Chondrocyte (in vitro differentiated cells): ENCODE measurements at places on chromosomes 12 and 14.

DNA sequence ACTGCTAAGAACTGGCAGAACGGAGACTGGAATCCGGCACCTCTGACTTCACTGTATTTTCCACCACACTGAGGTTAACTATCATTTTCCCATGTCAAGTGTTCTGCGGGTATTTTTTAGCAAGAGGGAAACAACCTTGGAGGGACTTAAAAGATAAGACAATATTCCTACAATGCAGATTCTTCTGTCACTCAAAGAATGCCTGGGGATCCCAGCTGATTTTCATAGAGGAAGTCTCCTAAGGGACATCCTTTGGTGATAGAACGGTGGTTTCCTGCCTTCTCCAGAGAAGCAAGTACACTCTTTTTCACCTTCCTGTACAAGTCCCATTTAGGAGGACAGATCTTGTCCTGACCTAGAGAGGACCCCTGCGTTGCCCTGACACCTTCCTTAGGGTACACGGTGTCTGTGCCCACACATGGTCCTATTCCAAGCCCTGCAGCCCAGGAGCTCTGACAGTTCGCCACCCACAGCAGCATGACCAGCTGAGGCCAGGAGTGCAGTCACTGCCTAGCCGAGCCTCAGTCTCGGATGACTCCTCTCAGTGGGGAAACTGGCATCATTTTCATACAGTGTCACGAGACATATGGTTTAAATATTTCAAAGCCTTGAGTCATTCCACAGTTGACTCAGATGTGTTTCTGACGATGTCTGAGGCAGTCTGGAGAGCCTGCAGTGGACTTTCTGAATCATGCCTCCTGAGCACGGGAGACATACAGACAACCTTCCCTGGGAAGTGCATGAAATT, 181.3 kb upstream of the FKBP4 start:
- DNase-seq, result peak; percentile 92

DNA sequence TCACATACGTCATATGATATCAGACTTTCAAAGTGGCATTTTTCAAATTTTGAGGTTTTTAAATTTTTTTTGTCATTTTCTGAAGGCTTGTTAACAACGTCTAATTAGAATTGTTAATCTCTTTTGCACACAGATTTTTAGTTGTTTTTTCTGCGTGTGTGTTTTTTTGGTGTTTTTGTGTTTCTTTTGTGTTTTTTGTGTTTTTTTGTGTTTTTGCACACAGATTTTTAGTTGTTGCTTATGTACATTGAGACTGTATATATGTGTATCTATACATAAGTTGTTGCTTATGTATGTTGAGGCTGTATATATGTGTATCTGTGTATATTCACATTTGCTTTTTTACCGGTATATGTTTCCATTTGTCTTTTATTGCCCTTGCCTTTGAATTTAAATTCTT, 30.8 kb downstream of the ARID2 start:
- no peak for DNase-seq

DNA sequence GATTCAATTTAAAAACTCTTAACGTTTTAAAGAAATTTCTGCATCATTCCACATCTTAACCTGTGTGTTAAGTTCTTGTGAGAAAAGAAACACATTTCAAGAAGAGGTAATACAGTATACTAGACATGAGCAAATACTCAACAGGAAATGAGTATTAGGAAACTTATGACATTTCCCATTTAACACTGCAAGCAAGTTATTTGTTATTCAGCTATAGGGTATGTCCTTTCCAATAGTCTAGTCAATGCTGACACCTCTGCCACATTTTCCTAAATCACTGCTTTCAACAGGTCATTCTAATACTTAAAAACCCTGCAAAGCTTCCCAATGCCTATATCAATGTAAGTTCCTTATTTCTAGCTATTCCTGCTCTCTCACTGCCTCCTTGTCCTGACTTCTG, 93.1 kb downstream of the DDHD1 start:
- DNase-seq, result no peak

DNA sequence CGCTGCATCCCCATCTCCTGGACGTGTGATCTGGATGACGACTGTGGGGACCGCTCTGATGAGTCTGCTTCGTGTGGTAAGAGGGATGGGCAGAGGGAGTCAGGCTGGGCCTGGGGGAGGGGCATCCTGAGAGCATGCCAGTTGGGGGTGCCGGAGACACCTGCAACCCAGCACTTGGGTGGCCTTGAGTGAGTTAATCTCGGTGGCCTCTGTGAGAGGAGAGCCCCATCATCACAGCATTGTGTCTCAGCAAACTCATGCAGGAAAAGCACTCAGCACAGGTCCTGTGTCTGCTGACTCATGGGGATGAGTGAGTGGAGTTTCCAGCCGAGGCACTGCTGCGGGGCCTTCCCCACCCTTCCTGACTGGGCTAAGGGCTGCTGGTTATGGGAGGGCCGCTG, 19.6 kb upstream of the LRP1-AS start:
- no peak for DNase-seq

- DNase-seq, result no peak
Measured at GRCh38 chr14:29799464-29800095, 128.1 kb downstream of the PRKD1 start.

- DNase-seq, result no peak
Measured at GRCh38 chr12:29733060-29733459, 50.7 kb downstream of the TMTC1 start.

- no peak for DNase-seq
Measured at GRCh38 chr12:26047401-26048226, 77.2 kb downstream of the BHLHE41 start.

DNA sequence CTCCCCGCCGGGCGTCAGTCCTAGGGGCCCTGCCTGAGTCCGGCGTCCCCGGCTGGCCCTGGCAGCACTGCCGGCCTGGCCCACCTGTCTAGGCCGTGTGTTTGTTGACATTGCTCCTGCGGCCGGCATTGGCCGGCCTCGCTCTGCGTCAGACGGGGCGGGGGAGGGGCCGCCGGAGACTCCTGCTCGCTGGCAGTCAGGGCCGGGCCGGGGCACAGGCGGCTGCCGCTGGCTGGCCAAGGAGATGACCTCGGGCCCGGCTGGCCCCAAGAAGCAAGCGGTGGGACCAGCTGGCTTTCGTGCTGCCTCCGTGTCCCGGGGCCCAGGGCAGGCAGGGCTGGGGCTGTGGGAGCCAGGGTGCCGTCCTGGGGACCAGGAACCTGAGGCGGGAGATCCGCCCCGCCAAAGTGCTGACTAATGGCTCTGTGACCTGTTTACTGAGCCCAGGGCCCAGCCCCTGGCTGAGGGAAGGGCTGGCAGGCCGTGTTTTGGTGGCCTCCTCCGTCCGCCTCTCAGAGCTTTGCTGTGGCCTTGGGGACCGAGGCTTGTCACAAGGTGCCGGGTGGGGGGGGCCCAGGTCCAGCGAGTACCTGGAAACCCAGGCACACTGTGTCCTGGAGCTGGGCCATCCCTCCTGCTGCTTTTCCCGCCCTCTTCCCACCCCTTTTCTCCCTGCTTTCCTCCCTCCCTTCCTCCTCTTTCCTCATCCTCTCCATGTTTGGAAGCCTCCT, 1.8 kb downstream of the ULK1 start:
- DNase-seq, result peak; percentile 90

- DNase-seq, result no peak
Measured at GRCh38 chr12:83461336-83461935, 774.7 kb downstream of the TMTC2 start.
